NCI-H69 (cell line): ENCODE measurements at places on chromosomes 3 and 15.

DNA sequence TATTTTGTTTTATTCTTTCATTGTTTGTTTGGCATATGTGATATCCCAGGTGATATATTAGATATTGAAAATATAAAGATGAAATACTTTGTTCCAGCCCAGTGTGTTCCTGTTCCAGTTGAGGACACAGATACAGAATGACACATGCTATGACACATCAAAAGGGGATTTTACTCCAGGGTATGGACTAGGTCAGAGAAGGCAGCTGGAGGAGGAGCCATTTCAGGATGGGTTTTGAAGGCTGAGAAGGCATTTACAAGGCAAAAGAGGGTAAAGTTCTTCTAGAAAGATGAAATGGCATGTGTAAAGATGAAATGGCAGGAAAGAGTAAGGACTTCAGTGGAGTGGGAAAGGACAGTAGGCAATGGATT is 163.8 kb downstream of the ZIC1 start:
- no peak for DNase-seq

DNA sequence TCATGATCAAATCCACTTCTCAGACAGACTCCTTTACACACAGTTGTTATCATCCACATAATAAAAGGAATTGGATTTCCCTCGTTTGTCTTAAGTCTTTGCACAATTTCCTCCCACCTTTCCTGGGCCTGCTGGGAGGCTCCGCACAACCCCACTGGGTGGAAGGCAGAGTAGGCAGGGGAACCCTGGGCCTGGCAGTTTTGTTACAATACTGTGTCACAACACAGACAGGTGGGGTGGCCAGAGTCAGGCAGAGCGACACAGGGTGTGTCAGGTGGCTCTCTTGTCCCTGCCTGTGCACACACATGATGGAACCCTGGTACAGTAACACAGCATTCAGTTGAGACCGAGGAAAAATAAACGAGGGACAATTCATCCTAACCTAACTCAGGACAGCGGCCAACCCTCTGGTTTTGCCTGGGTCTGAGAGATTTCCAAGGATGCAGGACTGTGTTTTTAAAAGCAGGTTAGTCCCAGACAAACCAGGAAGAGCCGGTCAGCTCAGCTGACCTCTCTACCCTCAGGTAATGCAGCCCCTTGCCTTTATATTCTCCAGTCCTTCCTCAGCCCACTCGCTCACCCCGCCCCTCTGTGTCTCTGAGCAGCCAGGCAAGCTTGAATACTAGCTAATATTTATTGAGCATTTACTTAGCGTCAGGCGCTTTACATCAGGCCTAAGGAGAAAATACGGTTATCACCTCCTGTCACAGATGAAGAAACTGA is 8.8 kb upstream of the FAM174B start:
- DNase-seq: no peak

DNA sequence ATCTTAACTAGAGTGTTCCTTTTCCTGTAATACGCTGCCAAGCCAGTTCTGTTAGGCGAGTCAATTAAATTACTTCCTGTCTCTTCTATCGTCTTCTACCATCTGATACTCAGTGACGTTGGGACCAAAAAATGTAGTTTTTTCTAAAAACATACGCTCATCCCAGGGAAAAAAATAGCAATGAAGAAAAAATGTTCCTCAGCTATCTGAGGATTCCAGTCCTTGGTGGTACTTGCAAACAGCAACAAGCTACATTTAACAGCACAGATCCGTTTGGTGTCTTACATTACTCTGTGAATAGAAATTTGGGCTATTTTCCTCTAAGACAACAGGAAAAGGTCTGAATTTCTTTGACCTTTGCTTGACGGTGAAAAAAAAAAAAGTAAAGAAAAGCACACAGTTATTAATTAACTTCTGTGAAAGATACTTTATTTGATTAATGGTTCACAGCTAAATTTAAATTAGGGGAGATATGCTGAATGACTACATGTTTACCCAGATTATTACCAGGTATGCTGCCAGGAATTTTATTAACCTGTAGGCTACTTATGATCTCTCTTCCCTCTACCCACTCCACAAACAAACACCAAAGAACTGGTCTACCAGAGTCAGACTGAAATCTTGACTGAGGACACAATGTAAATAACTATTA is 254.4 kb upstream of the ZPLD1 start:
- peak; percentile 1 for DNase-seq

- DNase-seq: peak; percentile 31
These were observed 13.6 kb upstream of the RNU6-1 start for GRCh38 chr15:67853454-67853853.

DNA sequence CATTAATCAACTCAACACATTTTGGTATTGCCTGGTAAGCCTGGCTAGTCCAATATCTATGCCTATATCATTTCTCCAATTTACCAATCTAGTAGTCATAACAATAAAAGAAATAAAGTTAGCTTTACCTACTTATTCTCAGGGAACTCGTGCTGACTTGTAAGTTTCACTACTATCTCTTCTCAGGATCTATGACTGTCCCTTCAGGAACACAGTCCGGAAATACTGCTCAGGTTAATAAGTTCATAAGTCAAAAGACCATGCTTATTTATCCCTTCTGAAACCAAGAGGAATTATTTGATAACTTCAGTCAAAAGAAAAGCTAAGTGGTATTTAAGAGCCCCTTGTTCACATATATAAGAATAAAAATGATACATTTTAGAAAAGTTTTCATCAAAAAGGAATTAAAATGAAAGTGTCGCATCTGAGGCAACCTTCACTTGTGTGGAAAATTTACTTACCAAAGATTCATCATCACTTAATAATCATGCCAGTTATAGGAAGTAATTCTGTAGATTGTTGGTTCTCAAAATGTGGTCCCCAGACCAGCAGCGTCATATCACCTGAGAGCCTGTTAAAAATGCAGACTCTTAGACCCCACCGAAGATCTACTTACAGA is 15.5 kb upstream of the THRB start:
- DNase-seq: no peak

- no peak for DNase-seq
These were observed 27.8 kb upstream of the ABHD10 start for GRCh38 chr3:111951032-111951431.

GRCh38 chr15:48985516-48985915 is 21.8 kb upstream of the SHC4 start:
- DNase-seq: no peak

- DNase-seq: no peak
These were observed 42.6 kb upstream of the MRPS22 start for GRCh38 chr3:139301183-139301582.

- peak; percentile 89 for DNase-seq
These were observed 48.1 kb upstream of the EPHB3 start for GRCh38 chr3:184513276-184514170.

GRCh38 chr3:128878556-128879124 is 780 bp upstream of the ACAD9 start:
- peak; percentile 18 for DNase-seq

- DNase-seq: no peak
These were observed 546.4 kb upstream of the ZNF385D start for GRCh38 chr3:22297436-22297835.

DNA sequence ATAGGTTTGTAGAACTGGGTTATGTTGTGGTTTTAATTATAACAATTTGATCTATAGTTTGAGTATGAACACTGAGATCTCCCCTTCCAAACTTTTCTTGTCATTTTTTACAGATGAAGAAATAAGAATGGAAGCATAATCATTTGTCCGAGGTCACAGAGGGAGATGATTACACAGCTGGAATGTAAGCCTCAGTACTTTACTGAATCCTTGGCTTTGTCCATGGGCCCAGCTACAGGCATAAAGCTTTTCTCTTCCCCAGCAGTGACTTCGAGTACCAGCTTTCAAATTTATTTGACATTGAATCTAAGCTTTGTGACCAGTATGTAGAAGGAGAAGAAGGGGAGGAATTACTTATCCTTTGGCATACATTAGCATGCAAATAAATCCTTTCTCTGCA is 80.9 kb upstream of the DCBLD2 start:
- no peak for DNase-seq

GRCh38 chr3:175664911-175665310 is 805.8 kb downstream of the NAALADL2 start:
- DNase-seq: peak; percentile 59

- DNase-seq: peak; percentile 60
These were observed 512.7 kb upstream of the CDIN1 start for GRCh38 chr15:36066757-36067156.

DNA sequence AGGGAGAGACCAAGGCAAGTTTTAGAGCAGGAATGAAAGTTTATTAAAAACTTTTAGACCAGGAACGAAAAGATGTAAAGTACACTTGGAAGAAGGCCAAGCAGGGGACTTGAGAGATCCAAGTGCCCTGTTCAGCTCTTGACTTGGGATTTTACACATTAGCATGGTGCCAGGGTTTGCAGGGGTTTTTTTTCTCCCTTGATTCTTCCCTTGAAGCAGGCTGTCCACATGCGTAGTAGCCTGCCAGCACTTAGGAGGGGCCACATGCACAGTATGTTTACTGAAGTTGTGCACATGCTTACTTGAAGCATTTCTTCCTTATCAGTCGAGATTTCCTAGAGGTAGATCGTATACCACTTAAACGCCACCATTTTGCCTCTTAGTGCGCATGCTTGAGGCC is 277.5 kb upstream of the AGTR1 start:
- DNase-seq: no peak

- DNase-seq: peak; percentile 4
These were observed 472.8 kb downstream of the ZIC1 start for GRCh38 chr3:147881933-147882332.

DNA sequence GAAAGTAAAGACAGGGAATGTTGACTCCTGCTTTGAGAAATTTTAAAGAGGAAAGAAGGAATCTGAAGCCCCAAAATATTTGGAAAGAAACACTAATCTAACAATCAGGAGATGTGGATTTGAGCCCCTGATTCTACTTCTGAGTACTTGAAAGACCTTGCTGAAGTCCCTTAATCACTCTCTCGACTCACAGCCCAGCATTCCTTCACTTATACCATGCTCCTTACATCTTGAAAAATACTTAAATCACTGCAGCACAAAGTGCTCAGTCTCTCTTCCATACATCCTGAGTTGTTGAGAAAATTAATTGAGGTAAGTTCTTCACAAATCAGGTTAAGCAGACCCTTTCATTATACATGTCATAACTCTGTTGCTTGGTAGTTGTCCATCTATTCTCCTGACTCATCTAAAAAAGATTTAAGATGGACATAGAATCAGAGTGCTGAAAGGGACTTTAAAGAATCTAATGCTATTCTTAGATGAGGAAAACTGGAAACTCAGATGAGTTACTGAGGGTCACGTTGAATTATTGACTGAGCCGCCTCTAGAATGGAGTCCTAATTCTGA is 72.8 kb upstream of the THSD4 start:
- no peak for DNase-seq

DNA sequence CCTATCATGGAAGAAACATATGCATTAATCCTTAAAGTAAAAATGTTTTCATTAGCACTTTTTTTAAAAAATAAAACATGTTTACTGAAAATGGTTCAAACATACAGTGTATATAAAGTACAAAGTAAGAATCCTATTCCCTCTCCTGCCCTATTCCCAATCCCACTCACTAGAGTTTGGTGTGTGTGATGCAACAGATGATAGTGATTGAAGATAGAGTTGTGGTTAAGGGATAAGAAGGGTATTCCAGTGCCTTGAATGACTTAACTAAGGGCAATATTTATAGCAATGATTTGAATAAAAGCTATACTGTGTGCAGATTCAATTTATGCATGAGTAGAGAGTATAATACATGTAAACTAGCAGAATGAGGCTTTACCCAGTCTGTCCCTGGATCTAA is 18.1 kb downstream of the ZNF280D start:
- no peak for DNase-seq

- no peak for DNase-seq
These were observed 48.9 kb upstream of the MME start for GRCh38 chr3:155031186-155031585.

- no peak for DNase-seq
These were observed 120.8 kb downstream of the GMPS start for GRCh38 chr3:155991212-155991611.

DNA sequence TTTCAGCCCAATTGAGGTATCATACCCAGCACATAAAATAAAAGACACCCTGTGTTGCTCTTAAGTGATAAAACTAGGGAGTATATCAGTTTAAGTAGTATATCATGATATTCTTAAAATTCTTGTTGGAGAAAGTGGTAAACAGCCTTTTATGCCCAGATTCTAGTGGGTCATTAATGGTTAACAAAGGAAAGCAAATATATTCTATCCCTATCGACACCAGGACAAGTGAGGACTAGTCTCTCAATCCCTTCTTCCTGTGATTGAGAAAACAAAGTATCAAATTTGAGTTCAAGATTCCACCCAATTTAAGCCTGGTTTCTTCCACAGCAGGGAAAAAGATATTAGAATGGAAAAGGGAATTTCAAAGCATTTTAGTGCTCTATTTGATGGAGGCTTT is 142.4 kb upstream of the IL12A start:
- no peak for DNase-seq

DNA sequence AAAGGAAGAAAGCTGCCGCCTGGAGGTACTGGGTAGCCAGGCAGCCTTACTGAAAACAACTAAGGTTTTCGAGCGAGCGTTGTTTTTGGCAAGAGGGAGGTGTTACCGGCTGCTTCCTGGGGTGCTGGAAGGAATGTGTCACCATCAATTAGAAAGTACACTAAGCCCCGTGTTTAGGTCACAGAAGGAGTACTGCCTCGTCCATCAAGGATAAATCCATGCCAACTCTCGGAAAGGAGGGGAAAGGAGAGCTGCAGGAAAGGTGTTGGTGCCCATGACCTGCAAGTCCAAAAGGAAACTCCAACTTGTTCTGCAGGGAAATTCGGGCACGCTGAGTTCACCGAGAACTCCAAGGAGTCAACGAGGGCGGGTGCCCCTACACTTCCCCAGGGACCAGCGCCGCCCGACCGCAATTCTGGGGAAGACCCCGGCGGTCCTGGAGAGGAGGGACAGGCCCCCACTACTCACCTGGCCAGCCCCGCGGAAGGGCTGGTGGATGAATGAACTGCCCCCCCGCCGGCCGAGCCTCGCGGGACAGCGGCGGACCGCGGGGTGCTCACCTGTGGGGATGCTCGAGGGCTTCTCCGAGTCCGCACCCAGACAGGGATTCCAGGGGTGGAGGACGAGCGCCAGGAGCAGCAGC is 542 bp downstream of the PLOD2 start:
- DNase-seq: peak; percentile 90

DNA sequence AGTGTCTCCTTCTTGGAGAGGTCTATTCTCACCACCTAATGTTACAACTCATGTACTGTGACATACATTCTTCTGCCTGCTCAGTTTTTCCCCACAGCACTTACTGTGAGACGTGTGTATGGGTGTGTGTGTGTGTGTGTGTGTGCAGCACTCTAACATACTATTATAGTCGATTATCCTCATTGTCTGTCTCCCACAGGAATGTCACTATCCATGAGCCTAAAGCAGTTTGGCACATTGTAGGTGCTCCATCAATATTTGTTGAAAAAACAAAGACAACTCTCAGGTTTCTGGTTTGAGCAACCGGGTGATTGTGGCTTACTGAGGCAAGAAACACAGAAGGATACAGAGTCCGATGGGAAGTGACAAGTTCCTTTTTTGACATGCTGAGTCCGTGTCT is 8.6 kb upstream of the ZNF148 start:
- peak; percentile 66 for DNase-seq

DNA sequence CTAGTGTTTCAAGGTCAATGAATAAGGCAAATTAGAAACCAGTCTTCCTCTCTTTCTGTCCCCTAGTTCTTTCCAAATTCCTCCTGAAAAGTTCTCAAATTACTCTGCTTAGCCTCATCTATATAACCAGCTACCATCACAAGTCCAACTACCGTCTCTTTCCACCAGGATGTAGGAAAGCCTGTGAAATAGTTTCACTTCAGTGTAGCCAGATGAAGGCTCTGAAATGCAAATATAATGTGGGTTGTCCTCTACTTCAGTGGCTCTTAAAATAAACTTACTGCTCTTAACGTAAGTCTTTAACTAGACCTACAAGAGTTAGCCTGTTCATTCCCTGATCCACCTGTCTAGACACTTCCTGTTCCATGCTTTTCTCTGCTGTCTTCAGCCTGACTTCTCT is 827.7 kb downstream of the ROBO1 start:
- peak; percentile 14 for DNase-seq
